Activated naive CD4-positive, alpha-beta T cell (primary cell): ENCODE measurements at places on chromosomes 13 and 19.

DNA sequence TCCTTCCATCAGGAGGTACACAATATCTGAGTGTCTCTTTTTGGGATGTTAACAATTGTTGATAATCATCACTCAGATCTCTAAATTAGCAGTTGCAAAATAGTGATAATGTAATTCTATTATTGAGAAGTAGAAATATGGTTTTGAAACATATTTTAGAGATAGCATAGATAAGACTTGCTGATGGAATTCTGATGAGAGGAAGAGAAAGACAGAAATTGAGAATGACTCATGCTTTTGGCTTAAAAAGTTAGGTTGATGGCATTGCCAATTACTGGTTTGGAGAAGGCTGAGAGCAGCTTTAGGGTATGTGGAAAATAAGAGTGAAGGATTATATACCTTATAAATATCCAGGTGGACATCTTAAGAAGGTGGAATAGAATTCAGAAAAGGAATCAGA is 106.4 kb upstream of the EDNRB start:
- DNase-seq = no peak

- DNase-seq = peak; percentile 79
Measured at GRCh38 chr19:18280247-18281081, 958 bp downstream of the JUND start.

DNA sequence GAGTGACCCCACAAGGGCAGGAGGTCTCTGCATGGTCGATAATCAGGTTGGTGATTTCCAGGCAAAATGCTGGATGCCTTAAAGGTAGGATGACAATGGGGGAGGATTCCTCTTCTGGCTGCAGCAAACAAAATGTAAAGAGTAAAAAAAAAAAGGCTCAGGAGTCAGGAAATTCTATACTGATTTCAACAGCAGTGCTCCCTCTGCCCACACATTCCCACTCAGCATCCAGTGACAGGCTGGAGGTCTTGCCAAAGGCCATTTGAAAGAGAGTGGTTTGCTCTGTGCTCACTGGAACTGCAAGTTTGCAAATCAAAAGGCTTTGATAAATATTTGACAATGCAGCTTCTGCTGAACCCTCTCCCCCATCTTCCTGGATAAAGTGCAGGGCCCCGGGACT is 135.4 kb downstream of the TNFRSF19 start:
- DNase-seq = no peak

DNA sequence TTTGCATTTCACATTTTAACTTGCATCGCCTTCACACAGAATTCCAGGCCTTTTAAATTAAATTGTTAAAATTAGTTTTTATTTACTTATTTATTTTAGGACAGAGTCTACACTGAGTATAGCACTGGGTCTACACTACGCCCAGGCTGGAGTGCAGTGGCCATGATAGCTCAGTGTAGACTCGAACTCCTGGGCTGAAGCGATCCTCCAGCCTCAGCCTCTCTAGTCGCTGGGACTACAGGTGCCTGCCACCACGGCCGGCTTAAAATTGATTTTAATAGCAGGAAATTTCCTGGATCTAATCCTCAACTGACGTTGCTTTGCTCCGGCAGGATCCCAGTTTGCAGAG is 301 bp upstream of the ZNF610 start:
- DNase-seq = no peak

DNA sequence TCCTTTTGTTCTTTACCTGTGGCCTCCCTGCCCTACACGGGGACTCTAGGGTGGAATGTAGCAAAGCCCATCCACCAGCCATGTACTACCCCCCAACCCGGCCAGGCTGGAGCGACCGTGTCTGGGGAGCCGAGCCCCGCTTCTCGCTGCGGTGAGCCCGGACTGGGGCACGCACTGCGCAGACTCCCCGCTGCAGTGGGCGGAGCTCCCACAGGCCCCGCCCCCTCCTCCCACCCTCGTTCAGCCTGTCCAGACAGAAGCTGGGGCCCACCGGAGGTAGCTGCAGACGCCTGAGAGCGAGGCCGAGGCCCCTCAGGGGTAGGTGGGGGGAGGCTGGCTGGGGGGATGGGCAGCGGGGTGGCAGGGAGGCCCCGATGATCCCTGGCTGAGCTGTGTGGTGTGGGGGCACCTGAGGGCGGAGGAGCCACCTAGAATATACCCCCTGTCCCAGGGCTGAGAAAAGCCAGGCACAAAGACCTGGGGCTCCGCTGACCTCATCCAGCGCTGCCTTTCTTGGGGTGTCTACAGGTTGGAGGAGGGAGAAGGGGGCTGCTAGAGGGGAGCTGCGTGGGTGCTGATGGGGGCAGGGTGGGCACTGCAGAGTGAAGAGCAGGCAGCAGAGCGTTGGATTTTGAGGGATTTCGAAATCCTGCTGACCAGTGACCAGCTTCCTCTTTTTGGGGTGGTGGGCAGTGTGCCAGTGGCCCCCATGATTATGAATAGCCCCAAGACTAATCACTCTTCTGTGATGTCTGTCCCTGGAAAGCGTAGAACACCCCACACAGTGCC is 17.3 kb downstream of the PLD3 start:
- DNase-seq = peak; percentile 13

DNA sequence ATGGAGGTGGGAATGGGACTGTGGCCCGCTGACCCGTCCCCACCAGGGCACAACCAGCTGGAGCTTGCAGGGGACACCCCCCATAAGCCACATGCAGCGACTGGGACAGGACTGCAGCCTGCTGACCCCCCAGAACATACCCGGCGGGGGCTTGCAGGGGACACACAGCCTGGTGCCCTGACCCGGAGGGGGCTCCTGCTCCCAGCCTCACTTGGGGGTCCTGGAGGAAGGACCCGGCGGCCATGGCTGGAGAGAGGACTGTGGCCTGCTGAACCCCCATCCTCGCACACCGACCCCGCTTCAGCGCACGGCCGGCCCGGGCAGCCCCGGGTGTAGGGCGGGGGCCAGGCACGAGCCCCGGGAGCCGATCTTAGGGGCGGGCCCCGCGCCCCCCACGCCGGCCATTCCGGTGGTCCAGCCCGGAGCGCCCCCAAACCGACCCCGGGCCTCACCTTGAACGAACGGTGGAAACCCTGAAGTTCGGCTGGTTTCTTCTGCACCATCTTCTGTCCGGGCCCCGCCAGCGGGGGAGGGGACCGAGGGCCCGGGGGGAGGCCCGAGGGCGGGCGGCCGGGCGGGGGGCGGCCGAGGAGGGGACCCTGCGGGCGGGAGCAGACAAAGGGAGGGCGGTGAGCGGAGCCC is 574 bp downstream of the MKNK2 start:
- peak; percentile 53 for DNase-seq

- peak; percentile 80 for DNase-seq
Measured at GRCh38 chr13:108215436-108215835, at the start of gene LIG4. LIG4 (minus strand) TSS chr13:108215536; CDS start chr13:108211268, 4,268 bp downstream.

- no peak for DNase-seq
Measured at GRCh38 chr13:77781808-77782207, 84.3 kb downstream of the SLAIN1 start.

DNA sequence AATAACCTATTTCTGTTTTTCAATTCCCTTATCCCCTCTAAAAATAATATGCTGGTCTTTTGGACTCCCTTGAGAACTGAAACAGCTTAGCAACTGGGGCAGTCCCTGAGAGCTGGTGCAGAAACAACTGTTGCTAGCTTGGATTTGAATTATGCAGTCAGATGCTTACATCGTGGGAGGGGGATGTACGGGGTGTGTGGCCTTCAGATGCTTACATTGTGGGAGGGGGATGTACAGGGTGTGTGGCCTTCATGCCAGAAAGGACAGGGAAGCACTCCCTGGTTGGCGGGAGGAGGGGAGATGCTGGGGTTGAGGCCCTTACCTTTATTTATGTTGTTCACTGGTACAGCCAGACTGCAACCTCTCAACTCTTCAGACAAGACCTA is 25.6 kb downstream of the LRCH1 start:
- DNase-seq = no peak

- no peak for DNase-seq
Measured at GRCh38 chr19:7360393-7360984, 11.8 kb downstream of the ARHGEF18 start.

DNA sequence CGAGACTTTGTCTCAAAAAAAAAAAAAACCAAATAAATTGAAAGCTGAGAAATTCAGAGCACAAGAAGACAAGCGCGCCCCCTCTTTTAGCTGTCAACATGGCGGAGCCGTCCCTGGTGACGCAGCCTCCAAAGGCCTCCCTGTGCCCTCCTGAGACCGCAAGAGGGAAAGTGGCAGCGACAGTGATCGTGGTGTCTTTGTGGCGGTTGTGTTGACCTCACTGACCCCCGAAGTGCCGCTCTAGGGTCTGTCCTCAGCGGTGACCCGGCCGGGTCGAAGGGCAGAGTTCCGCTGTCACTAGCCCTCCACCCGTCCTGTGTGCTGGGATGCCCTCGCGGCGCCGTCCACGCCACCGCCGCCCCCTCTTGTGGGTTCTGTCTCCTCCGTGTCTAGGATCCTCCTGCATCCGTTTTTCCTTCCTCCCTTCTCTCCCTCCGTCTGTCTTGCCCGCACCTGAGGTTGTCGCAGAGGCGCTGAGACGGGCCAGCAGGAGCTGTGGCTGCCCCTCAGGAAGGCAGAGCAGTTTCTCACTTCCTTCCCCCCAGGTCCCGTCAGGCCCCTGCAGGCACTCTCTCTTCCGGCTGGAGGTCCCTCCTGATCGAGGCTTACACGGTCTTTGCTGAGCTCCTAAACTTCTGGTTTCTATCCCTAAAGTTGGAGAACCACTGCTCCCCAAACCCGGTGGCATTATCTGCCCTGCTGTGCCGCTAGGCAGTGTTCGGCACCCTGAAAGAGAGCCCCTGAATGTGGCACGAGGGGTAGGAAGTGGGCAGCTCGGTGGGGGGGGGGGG is 7.2 kb downstream of the UHRF1 start:
- DNase-seq = peak; percentile 44

DNA sequence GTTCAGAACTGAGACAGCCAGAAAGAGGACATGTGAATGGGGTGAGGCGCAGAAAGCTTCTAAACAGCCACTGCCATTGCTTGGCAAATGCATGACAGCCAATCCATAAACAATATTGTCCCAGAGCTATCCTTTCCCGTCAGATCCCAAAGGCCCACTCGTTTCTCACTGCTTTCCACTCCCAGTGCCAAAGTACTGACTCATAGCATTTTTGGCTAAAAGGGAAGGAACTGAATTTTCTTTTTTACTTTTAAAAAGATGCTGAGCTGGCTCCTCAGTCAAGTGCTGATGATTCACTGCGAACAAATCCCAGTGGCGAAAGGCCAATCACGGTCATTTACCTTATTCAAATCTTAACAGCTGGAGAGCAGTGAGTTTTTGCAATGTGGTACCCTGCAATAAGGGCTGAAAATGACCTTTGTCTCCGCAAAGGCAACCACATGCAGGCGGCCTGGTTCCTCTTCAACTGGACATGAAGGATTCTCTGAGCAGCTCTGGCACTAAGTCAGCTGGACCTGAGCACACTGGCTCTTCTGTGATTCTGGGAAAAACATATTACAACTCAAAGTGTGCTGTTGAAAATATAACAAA is 151.7 kb downstream of the DCLK1 start:
- DNase-seq = no peak

DNA sequence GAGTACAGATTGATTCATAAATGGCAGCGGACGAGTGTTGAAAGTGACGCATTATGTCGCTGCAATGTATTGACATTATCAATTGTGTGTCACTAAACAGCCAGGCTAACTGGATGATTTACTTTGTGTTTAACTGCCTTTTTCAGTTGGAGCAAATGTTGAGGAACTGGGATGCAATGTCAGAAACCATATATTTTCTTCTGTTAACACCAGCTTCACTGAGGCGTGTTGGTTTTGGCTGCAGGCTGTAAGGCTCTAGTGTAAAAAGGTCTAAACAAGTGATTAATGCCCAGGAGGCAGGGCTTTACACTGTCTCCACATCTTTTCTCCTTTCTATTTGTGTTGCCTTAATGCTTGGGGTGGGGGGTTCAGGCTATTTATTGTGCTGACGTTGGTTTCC is 80.1 kb downstream of the GGACT start:
- DNase-seq = no peak

DNA sequence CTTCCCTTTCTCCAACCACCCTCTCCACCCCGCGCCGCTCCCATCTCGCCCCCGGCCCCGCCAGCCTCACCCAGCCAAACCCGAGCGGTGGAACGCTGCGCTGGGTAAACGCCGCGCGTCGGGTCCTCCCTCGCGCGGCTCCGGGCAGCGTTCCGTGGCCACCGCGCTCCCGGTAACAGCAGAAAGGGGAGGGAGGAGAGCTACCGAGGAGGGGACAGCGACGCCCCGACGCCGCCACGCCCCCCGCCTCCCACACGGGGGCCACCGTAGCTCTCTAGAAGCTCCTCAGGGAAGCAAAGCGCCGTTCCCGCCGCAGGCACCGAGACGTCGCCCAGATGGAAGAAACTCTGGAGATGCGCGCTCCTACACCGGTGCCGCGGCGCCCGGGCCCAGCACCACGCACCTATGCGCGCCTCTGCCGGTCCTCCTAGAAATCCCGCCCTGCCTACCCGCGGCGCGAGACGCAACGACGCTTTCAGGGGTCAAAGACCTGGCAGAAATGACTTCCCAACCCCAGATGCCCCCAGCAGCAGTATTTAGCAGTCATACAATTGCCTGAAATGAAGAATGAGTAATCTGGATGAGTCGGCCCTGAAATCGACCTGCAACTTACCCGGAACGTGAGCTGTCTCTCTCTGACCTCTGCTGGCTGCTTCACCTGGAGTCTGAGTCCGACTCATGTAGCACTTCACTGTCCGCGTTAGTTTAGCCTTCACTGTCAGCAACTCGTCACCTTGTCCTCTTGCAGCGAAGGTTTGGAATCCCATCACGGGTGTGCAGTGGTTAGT is at the start of gene RUBCNL:
TSS of gene RUBCNL (minus strand) at position 189 of the 788 bp plus-strand sequence. CDS start 14,777 bp downstream, outside the sequence.
- DNase-seq = no peak
